ENCODE measurements at places on chromosomes 5 and 9.

DNA sequence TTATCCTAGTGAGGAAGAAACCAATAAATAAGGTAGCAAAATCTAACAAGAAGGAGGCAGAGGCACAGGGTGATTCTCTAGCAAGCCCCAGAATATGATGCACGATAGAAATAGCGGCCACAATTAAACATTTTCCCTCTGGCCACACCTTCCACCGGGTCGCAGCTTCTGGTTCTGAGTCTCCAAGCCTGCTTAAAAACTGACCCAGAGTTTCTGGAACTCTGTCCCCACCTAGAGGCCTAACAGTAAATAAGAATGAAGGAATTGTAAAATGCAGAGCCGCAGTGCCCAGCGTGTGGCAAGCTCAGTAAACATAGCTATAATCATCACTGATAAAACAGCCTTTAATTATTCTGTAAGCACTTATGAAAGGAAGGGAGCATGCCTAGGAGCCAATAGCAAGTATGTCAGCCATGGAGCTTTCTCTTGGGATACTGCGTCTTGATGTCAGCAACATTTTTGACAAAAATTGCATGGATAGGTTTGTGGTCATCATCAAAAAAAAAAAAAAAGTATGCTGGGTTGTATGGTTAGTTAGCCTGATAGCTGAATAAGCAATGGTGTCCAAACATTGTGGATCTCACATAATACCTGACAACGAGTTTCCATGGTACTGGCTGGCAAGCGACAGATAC, 465.5 kb downstream of the DNAH5 start:
- no peak for DNase-seq

DNA sequence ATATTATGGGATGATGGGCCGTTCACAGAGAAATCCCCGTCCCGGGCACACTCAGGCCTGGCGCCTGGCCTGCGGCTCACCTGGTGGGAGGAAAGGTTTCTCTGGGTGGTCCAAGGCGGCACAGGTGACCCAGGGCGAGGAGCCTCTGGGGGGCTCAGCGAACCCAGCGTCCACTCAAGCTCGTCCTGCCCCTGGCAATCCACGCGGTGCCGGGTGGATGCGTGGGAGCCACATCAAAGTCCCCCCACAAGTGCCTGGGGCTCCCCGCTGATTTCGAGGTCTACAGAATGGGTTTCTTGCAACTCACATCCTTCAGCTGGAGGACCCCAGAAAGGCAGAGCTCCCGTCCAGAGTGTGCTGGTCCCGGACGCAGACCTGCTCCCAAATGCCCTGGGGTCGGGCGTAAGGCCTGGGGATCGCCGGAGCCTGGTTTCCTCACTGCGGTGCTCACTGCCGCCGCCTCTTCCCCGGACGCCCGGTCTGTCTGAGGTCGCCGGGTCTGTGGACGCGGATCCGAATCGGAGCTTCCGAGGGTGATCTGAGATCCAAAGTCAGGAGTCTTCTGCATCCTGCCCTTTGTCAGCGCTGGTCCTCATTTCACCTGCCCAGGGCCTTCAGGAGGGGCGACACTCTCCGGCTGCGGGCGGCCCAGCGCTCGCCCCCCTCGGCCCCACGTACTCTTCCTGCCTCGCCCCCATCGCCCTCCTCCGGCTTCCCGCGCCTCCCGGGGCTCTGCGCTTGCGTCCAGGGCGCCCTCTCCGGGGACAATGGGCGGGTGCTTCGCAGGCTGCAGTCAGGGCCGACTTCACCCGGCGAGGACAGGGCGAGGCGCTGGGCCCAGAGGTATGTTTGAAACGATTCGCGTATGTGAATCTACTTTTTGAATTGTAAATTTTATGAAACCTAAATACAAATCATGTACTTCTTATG, 20.0 kb upstream of the RUFY1 start:
- peak; percentile 31 for DNase-seq

DNA sequence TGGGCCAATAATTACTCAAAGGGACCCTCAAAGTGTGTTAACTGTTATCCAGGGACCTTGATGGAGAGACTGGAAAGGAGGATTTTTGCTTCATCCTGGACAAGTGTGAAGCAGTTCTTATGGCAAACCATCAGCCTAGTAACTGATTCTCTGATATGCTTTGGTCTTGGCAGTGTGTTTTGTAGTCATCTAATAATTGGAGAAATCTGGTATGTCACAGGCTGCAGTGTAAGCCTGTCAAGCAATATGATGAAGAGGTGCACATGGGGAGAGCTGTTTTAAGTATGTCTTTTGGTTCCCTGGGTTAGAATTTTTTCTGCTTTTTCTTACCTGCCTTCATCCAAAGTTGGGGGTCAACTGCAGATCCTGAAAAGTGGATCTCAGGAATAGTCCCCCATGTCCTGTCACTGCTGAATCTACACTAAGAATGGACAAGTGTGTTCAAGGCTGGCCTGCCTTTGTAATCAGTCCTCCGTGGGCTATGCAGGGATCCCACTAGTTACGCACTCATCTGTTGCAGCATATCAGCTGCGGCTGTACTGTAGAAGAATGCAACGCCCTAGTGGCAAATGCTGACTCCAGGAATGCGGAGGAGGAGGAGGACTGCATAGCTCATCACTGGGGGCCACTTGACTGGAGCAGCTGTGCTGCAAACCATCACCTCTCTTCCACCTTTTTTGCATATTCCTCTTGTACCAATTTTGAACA, 1.9 kb downstream of the SPTAN1 start:
- no peak for DNase-seq

DNA sequence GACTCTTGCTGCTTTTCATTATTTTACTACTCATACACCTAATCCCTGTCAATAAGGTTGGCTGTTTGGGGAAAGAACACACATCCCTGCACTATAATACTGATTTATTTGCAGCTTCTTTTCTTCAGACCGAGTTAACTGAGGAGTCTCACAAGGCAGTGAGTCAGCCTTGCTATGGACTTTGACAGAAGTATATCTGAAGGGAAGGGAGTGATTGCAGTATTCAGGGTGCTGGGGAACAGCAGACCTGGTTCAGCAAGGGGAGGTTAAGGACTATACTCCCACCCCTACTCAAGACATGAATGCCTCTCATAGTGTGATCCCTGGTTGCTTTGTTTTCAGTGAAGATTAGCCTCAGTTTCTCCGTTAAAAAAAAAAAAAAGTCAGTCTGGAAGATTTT, 99.8 kb downstream of the TLE4 start:
- DNase-seq = no peak

DNA sequence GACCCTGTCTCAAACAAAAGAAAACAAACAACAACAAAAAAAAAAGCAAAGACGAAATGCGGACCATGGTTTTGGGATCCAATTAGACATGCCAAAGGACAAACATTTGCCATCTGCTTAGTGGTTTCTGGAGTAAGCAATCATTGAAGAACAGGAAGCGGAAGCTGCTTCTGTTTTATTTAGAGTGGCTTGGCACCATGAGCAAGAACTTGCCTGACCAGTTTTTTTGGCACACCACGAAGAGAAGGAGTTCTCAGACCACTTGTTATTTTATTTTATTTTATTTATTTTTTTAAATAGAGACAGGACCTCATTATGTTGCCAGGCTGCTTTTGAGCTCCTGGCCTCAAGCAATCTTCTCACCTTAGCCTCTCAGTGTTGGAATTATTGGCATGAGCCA, 17.0 kb downstream of the BTF3 start:
- DNase-seq = no peak

- no peak for DNase-seq
Observed at GRCh38 chr9:121266906-121267650, 884 bp upstream of the GSN start.

DNA sequence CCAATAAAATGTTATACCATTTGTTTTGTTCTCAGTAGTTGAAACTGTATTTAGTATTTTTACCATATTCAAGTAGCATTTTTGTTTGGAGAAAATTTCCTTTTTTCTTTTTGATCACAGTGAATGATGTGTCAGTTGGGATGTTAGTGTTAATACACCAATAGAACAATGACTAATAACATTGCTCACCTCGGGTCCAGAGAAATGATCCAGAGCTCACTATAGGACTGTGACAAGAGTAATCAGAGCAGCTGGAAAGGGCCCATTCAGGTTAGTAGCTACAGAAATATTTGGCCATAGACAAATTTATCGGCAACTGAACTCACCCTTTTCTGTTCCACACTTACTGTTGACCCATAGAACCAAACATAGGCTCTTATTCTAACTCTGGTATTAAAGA, 989.2 kb downstream of the TLE4 start:
- DNase-seq = no peak

DNA sequence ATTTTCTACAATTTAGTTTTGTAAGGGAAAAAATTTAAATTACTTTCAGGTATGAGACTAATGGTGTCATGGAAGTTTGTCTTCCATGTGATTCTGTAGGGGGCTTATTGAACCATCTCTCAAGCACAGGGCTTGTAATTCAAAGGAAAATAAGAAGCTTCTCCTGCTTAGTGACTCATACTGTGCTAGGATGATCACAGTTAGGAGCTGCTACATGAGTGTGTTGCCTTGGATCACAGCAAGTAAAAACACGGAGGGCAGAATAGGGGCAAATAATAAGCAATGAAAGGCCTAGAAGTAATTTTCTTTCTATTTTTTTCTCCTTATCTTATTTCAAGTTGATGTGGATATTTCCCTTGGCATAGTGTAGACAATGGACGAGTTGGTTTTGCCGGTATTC, 28.9 kb downstream of the TMEM167A start:
- no peak for DNase-seq

GRCh38 chr5:178854284-178854683, 5.5 kb upstream of the ZNF354B start:
- no peak for DNase-seq

DNA sequence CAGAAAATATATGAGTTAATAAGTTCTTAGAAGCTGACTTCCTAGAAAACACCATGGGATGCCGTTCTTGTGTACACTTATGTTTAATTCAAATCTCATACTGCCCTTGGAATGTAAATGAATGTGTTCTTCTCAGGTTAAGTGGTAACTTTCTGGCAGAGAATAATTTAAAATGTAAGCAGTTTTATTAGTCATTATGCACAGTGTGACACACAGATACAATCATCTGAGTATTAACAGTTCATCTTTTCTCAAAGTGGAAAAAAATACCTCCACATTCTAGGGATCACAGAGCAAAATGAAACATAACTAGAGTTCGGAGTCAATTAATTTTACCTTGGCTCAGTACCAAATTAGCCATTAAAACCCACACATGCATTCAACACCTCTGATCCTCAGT, 508.1 kb downstream of the CDH9 start:
- DNase-seq = no peak

DNA sequence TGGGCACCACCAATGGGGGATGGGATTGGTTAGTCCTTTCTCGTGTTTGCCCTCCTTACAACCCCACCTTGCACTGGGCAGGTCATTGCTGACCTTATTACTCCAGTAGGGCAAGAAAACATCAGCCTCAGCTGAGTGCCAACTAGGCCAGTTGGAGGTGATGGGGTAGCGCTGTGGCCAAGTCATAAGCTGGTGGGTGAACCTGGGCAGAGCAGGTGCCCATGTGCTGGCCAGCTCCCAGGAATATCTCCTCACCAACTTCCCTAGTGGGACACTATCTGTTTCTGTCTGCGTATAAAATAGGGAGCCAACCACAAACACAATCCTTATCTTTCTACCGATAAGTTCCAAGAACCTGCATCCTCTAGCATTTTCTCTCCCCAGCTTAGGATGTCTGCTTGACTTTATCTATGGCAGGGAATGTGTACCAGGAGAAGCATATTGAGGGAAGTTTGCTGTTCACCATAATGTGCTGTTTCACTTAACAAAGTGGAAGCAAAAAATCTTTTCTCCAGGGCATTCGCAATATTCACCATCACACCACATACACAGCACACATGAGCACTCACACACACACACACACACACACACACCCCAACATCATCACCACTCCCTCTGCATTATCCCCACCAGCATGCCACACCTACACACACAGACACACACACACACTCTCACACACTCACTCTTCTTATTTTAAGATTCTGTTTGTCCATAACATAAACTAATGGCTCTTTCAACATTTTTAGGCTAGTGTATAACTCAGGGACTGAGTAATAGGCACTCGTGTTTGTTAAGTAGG, 390.0 kb downstream of the ENC1 start:
- no peak for DNase-seq

GRCh38 chr5:146586752-146587151, 70.8 kb upstream of the GPR151 start:
- DNase-seq = no peak

DNA sequence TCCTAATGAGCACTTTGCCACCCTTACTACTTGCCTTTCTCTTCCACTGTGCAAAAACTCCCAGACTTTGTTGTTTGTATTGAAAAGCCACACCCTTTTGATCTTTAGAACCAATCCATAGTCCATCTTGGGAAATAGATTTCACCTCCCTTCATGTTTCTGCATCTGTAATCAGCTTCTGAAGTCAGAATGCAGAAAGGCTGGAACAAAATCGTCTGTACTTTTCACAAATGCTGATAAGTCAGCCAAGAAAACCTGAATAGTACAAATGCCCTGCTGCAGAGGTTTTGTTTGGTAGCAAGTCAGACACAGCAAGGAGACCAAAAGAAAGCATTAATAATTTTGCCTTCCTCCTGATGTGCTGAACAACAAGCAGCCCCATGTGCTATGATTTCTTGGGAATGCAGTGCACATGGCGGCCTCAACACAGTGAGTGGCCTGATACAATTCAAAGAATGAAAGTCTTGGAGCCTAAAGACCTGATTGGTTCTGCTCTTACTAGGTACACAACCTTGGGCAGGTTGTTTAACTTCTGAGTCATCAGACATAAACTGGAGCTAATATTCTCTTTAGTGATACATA, 59.2 kb upstream of the STK32A start:
- no peak for DNase-seq

- no peak for DNase-seq
Observed at GRCh38 chr5:105970919-105971318, 1699.8 kb downstream of the EFNA5 start.

DNA sequence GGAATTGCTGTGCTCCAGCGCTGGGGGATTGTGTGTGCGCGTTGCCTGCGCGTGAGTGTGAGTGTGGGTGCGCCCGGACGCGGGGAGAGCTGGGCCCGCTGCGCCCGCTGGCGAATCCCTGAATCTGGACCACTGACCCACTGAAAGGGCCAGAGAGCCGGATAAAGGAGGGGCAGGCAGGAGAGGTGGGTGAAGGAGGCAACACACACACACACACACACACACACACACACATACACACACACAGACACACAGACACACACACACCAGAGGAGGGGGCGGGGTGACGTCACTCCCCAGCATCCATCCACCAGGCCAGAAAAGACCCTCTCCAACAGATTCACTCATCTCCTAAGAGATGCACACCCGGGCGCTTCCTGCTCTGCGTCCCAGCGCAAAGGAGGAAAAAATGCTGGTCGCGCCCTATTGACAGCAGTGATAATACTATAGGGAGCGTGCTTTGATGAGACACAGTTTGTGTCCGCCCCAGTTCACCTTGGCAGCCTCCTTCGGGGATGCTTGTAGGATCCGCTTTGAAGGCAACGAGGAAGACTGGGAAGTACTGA, 1059.1 kb upstream of the DMAC1 start:
- no peak for DNase-seq

GRCh38 chr5:99949969-99950524, 585.1 kb upstream of the FAM174A start:
- no peak for DNase-seq

GRCh38 chr5:160448886-160449285, 27.2 kb downstream of the PTTG1 start:
- DNase-seq = no peak
